ENCODE measurements at places on chromosomes 2 and 18.

- DNase-seq, result no peak
Measured at GRCh38 chr2:187446711-187447110, 1.3 kb downstream of the CALCRL start.

DNA sequence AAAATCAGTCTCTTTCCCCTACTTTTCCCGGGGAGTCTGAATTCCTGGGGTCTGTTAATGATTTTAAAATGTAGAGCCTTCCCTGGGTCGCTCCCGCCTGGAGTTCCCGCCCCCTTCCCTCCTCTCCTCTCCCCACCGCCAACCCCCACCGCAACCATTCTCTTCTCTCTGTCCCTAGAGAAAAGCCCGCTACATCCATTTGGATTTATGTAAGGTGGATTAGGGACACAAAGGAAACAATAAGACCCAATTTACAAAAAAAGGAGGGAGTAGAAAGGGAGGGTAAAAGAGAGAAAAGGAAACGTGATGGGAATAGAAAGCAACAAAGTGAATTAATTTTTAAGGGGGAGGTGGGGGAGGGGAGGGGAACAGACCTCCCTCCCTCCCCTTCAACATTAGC lies 2.2 kb downstream of the EPHA4 start:
- DNase-seq, result peak; percentile 31

DNA sequence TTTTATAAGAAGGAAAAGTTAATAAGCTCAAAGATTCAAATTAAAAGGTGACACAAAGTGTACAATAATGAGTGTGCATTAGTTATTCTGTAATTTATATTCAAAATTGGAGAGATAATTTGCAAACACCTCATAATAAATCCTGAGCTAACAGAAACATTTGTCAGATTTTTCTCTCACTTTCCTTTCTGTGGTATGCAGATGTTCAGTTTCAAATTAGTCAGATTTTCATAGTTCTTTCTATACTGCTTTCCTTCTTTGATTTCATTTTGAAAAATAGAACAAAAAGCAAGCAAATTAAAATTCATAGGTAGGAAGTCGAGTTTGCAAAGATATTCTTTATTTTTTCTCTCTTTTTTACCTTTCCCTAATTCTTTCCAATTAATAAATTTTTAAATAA lies 1420.1 kb upstream of the NXPH2 start:
- no peak for DNase-seq

DNA sequence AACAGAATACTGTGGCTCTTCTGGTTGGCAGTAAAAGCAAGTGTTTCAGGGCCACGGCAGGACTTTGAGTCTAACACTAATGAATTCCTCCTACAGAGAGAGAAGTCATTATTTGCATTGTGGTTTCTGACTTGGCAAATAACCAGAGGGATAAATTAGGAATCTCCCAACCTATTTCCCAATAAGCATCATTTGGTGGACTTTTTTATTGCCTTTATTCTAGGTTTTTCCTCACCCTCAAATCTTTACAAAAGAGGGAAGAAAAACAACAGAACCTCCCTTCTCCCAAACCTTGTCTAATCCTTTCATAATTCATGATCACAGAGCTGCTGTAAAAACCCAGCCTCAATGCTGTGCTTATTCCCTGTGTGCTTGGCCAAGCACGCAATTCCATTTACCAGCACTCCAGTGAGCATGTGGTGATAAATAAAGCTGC lies 179.7 kb downstream of the AGPS start:
- DNase-seq, result no peak

GRCh38 chr2:149070681-149071320 lies 32.3 kb downstream of the LYPD6B start:
- DNase-seq, result no peak

- DNase-seq, result no peak
Measured at GRCh38 chr2:30300456-30301221, 69.3 kb downstream of the LBH start.

GRCh38 chr2:158041400-158041799 lies 60.3 kb upstream of the UPP2 start:
- DNase-seq, result no peak

DNA sequence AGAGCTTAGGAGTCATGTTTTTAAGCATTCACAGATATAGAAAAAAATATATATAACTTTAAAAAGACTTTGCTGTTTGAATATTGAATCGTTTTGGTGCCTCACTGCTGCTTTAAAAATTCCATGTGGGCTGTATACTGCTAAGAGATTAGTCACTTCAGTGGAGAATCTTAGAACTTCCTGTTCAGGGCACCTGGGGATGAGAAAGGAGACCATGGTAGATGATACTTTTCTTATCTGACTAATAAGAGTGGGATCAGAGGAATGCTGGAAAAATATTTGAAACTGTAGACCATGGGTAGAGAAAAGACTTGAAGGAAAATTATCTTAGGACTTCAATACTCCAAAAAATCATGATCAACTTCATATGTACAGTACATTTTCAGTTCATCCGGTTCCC lies 442.2 kb upstream of the SETBP1 start:
- no peak for DNase-seq

DNA sequence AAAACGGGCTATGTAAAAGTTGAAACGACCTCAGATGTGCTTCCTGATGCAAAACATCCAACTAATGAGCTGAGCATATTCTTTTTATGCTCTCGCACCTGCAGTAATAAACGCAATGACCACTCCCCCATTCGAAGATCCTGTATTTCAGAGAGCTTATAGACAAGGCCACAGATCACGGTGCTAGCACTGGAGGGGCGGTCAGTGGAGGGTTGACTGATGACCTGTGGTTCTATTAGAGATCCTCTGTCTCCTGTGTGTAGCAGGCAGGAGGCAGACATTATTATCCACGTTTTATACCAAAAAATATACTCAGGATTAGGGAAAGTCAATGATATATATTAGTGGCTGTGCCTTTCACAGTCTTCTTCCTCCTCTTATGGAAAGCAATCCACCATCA lies 457.0 kb downstream of the CNTNAP5 start:
- no peak for DNase-seq

- DNase-seq, result peak; percentile 63
Measured at GRCh38 chr2:164910101-164910899, 45.0 kb downstream of the SLC38A11 start.

DNA sequence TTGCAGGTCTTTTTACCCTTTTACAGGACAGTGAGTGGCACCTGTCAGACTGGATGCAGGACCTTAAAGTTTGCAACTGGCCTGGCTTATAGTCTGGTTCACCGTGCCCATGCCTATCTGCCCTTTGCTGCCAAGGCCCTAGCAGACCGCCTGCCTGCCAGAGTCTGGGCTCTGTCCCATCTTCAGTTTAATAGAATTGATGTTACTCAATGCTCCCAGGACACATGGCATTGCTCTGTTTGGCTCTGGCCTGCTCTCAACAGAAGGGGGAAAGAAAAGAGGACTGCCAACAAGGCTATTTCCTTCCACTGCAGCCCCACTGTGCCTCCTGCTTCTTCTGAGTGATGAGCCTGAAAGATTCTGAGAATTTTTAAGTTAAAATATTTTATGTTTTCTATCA lies 25.6 kb upstream of the TMEM178A start:
- no peak for DNase-seq

GRCh38 chr2:46275995-46276394 lies 21.2 kb upstream of the EPAS1 start:
- peak; percentile 76 for DNase-seq

DNA sequence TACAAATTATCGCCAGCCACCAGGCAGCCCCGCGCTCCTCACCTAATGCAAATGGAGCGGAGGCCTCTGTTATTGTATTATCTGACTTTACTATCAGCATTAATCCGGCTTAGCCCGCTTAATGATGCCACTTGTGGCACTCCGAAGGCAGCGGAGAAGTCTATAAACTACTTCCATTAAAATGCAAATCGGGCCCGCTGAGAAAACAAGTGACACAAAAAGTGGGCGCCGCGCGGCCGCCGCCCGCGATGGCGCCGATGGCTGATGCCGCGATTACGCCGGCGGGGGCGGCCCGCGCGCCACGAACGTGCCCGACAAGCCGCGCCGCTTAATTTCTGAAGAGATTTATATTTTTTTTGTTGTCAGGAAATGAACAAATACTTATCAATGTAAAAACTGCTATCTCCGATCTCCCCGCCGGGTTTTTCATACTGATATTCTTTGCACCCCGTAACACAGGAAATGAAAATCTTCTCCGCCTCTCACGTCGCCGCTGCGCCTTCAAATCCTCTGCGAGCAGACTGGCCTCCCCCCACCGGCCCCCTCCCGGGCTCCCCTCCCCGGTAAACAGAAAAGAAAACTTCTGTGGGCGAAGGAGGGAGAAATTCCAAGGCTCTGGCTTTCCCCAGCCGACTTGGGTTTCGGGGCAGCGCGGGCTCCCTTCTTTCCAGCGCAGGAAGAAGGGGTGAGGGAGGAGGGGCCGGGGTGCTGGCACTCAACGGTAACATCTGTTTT lies 221.8 kb downstream of the INSIG2 start:
- DNase-seq, result peak; percentile 87

DNA sequence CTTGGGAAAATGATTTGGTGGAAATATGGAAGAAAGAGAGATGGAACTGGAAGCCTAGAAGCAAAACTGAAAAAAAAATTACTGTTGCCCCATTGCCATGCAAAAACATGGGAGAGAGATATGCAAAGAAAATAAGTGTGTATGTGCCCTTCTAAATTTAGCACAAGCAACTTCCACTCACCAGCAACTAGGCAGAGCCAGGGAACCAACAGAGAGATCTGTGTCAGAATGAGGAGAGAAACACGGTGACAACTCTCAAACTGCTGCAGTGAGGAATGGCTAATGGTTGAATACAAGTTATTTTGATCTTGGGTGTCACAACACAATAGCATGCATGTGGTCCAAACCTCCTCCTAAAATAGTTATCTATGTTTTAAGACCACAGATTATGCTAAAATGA lies 10.9 kb downstream of the DSC2 start:
- no peak for DNase-seq
